Aorta (tissue), 5 donors: ENCODE measurements at places on chromosomes 13 and 19. TPM values are rescaled to one million over a fixed set of nuclear protein-coding genes. Genes with fewer than 3 reads are reported as not detected.

The PTGER1 gene
- total RNA-seq, result 2.3 TPM

The SMIM44 gene
- not detected for total RNA-seq

The CYP4F8 gene
- not detected for total RNA-seq

The ZNF91 gene
- 63.6 TPM for total RNA-seq

The C19orf53 gene
- 57.8 TPM for total RNA-seq

The GAPDHS gene
- not detected for total RNA-seq

The NXNL1 gene
- not detected for total RNA-seq

The SELENOV gene
- total RNA-seq, result not detected

The KL gene
- 5.9 TPM for total RNA-seq

The GRIN2D gene
- total RNA-seq, result 0.91 TPM

The KIR3DL2 gene
- total RNA-seq, result not detected

The MAG gene
- total RNA-seq, result not detected

The NDUFA7 gene
- total RNA-seq, result 18.9 TPM

The SHISA2 gene
- 0.66 TPM for total RNA-seq

The FEM1A gene
- total RNA-seq, result 6.9 TPM

The TMC4 gene
- total RNA-seq, result 7.4 TPM

The GIPC3 gene
- 2.6 TPM for total RNA-seq

The URAD gene
- total RNA-seq, result not detected

The PCDH9 gene
- 6.3 TPM for total RNA-seq

The PCSK4 gene
- total RNA-seq, result 3.1 TPM

The UBE2M gene
- 57.7 TPM for total RNA-seq

The LGI4 gene
- 17.5 TPM for total RNA-seq

The ZNF471 gene
- total RNA-seq, result 11.0 TPM

The GPR183 gene
- 25.3 TPM for total RNA-seq

The TMEM255B gene
- 67.3 TPM for total RNA-seq

The ZSWIM9 gene
- total RNA-seq, result 9.0 TPM

The CYP2S1 gene
- total RNA-seq, result 1.7 TPM

The RUBCNL gene
- 4.2 TPM for total RNA-seq

The CYP2F1 gene
- not detected for total RNA-seq

The FPR2 gene
- 2.7 TPM for total RNA-seq

The GPR12 gene
- 0.15 TPM for total RNA-seq

The PABPC3 gene
- total RNA-seq, result 0.23 TPM

The C1QTNF9 gene
- total RNA-seq, result 0.42 TPM

The ERICH4 gene
- not detected for total RNA-seq

The MTUS2 gene
- total RNA-seq, result 12.1 TPM

The CALR3 gene
- not detected for total RNA-seq

The WDR18 gene
- 16.1 TPM for total RNA-seq

The ATXN8OS gene
- total RNA-seq, result not detected

The ACP7 gene
- not detected for total RNA-seq
